DMS153 (cell line): ENCODE measurements at places on chromosomes 6 and 20.

DNA sequence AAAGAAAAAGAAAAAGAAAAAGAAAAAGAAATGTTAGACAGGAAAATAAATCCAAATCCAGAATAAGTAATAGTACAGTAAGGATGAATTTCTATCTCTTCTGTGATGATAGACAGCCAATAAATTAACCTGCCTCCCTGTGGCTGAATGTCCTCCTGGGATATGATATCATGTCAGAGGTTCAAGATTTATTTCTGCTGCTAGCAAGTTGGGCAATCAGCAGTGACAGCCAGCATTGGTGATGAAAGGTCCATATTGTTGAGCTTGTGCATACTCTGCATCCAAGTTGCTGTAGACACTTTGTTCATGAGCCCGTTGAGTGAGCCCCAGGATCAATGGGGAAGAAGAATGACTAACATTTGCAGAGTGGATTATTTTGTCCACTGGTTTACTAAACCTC is 44.9 kb upstream of the CEP85L start:
- no peak for DNase-seq

DNA sequence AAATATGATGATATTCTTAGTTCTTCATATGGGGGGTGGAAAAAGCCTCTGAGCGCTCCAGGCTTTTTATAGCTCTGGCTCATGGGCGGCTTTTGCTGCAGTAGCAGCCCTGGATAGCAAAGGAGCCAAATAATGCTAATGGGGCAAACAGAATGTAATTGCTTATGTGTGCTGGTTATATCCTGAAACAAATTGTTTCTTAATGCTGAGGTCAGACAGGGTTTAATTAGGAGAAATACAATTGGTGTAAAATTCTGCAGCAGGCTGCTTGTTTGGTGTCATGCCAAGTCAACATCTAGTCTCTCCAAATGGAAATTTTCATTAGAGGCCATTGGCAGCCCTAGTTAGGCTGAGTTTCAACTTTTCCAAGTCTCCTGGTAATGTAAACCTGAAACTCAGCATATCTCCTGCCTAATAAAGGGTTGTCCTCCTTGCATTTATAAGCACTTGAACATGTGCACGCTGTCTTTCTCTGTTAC is 530.1 kb upstream of the NOX3 start:
- no peak for DNase-seq

GRCh38 chr20:9021216-9021615 is 47.7 kb upstream of the PLCB4 start:
- DNase-seq, result peak; percentile 49

- no peak for DNase-seq
These were observed 1.7 kb downstream of the ASIP start for GRCh38 chr20:34242879-34243278.

DNA sequence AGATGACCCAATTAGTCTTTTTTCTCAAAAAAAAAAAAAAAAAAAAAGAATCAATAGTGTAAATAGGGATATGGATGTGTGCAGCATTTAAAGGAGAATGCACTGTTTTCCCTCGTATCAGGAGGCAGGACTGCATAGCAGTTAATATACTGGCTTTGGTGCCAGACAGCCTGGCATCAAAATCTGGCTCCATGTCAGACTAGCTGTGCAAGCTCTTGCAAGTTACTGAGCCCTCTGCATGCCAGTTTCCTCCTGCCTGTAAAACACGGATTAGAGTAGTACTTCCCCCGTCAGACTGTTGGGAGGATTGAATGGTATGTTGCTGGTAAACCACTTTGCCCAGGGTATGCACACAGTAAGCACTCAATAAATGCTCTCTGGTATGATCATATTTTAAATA is 594.2 kb upstream of the CHD6 start:
- no peak for DNase-seq

GRCh38 chr6:56238352-56238751 is 9.0 kb downstream of the COL21A1 start:
- no peak for DNase-seq

GRCh38 chr20:25135031-25135430 is 53.1 kb upstream of the VSX1 start:
- no peak for DNase-seq

GRCh38 chr20:10978019-10978702 is 304.4 kb upstream of the JAG1 start:
- DNase-seq, result no peak

DNA sequence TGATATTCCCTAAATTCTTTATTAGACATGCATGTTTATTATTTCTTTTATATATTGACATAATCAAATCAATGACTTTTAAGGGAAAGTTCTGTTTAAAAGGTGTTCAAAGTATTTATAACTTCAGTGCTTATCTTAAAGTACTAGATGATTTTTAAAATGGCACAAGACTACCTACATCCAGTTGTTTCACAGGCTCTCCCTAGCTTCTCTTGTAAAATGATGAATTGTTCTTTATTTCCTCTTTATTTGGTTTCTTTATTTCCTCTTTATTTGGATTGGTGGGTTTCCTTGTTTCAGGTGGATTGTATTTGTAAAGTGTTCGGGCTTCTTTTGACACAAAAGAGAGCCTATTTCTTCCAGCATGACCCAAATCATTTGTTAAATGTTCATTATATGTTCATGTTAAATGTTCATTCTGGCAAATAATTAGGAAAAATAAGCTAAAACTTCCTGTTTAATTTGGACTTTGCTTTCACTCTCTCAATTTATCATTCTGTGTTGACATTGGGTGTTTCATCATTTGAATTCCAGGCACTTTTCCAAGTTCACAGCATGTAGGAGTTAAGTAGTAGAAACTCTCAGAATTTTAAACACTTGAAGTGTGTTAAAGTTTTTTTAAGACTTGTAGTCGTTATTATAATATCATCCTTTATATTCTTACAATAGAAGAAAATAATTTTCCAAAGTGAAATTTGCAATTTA is 24.6 kb downstream of the MLIP start:
- no peak for DNase-seq

DNA sequence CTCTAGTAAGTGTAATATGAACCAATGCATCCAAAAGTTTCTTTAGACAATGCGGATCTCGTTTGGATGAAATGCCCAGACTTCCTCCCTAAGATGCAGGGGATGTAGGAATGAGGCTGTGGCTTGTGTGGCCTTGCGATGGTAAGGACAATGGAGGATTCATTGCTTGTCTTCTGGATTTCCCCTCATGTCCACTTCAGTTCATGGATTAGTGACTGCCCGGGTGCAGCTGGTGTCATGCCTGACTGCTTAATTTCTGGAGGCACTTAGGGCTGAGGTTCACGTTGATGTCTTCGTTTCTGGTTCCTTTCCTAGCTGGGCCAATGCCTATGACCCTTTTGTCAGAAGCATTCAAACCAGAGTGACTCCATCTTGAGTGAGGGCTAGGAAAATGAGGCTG is 93.8 kb downstream of the SCP2D1 start:
- no peak for DNase-seq

- DNase-seq, result no peak
These were observed 17.2 kb downstream of the SMPDL3A start for GRCh38 chr6:122806291-122806690.

DNA sequence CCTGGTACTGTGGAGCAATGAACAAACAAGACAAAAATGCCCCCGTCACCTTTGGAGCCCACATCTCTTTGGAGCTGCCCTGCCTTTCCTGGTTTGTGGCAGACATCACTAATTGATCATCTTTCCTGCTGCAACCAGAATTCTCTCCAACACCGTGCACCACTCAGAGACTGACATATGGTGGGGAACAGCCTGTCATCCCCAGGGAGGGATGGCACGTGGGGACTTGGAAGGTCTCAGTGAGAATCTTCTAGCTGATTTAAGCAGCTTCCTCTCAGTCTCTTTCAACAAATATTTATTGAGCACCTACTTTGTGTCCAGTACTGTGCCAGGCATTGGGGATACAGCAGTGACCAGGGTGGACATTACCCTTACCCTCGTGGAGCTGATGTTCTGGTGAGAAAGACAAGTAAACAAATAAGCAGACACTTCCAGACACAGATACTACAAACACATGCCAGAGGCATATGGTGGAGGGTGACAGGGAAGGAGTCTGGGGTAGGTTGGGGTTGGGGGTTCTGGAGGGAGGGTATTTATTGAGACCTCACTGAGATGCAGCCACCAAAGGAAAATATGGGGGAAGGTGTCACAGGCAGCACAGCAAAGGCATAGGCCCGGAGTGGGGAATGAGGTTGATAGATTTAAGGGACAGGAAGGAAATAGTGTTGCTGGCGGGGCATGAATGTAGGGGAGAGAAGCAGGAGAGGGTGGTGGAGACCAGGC is 82.3 kb downstream of the CEBPB start:
- DNase-seq, result no peak
